ENCODE measurements at places on chromosomes 1 and 21.

GRCh38 chr1:207084232-207084631 lies 4.4 kb upstream of the C4BPB start:
- no peak for DNase-seq

DNA sequence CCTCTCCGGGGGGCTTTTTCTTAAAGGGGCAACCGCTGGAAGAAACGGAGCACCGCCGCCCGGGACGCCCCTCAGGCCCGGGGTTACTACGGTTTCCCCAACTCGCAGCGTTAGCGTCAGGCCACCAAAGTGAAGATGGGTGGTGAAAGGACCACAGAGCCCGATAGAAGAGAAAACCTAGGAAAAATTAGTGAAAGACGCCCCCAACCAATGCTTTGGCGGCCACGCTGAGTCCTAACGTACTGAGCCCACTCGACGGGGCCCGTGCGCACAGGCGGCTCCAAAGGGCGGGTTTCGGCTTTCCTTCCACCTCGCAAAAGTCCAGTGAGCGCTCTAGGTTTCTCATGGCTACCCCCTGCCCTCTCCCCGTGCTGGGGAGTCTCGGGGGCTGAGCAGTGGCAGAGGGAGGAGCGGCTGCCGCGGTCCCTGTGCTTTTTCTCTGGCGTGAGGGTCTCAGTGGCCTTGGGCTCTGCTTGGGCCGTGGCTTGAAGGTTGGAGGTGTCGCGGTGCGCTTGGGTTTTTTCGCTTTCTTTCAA lies 12.2 kb upstream of the SPEN start:
- no peak for DNase-seq

DNA sequence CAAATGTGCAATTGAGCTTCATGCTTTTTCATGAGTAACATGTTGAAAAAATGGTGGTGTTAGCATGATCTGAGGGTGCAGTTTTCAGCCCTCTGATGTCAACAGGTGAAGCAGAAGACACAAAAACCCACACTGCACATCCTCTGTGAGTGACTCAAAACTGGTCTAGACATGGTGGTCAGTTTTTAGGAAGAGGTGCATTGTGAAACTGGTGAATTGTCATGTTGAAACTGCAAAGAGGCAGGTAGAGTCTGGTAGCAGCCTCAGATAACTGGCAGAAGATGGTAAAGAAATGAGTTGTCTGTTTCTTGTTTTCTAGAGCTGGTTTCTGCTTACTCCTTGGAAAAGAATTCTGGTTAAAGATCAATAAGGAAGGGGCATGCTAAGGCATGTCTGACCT lies 97.3 kb upstream of the HMCN1 start:
- no peak for DNase-seq

DNA sequence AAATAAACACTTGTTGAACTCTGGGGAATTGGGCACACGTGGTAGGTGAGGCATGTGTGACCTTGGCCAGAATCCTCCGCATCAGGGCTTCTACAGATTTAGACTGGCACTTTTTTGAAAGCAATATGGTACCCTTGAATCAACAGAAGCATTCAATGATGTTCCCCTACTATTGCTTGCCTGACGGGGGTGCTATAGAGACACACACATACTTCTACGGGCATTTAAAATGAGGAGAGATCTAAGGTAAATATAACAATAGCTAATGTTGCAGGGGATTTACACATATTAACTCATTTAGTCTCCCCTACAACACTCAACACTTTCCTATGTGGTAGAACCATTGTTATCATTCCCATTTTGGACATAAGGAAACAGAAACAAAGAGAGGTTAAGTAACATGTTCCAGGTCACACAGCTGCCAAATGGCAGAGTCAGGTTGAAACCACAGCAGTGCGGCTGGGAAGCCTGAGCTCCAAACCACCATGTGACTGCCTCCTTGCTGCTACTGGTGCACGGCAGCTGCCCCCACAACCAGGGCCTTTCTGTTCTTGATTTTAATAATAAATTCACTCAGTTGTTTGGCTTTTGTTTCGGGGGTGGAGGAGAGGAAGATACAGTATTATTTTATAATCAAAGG lies 147.4 kb downstream of the ZNF281 start:
- peak; percentile 35 for DNase-seq

DNA sequence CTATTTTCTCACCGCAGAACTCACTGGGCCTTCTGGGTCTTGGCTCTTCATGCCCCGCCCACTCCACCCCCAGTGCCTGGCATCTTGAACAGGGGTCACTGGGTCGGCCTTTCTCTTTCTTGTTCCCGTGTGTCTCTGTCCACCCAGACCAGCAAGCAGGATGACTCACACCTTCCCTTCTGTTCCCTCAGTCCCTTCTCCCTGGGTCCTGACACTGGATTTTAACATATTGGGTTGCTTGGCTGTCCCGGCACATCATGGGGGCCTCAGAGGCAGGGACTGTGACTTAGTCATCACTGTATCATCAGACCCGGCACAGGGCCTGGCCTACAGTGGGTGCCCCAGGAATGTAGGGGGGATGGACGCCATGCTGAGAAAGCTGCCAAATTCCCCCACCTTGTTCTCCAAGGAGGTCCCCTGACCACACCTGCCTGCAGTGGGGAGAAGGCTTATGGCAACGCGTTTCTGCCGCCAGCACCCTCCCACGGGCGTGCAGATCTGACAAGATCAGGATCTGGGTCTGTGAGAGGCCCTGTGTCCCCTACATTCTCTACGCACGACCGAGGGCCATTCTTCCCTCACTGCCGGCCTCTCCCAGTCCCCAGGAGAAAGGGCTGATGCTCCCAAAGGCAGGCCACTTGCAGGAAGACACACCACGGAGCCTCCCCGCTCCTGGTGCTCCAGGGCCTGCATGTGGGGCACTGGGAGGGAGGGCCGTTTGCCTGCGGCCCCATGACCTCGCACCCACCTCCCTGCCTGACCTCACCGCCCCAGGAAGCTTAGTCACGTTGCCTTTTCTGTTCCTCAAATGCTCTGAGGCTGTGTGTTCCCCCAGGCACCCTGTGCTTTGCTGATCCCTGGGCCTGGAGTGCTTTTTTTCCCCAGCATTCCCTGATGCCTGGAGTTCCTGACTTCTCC lies 157.2 kb upstream of the TMEM51 start:
- no peak for DNase-seq

DNA sequence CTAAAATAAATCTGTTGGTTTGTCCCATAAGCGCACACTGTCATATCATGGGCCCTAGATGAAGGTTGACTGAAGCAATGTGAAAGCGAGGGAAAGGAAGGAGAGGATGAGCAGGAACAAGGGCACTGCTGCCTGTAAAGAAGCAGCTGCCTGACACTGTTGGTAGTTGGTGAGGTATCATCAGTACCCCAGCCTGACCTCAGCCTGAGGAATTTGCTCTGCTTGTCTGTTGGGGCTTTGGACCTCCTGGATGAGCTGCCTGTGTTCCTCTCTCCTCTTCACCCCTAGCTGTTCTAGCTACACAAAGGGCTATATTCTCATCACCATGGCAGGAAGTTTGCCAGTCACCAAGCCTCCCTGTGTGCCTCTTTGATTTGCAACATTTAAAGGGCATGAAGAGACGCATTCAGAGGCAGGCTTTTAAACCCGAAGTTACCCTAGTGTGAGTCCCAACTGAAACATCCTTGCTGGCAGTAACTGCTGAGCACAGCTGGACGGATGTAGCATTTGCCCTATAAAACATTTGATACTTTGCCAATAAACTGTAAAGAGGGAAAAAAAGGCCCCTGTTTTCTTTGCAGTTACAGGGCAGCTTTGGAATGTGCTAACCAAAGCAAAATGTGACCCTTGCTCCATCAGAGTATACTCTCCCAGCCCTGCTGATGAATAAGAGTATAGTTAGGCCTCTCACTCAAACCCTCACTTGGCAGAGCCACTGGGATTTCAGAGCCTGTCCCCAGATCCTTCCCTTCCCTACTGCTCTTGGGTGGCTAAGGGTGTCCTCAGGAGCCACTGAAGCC lies 22.2 kb upstream of the SPATA6 start:
- DNase-seq, result peak; percentile 9

DNA sequence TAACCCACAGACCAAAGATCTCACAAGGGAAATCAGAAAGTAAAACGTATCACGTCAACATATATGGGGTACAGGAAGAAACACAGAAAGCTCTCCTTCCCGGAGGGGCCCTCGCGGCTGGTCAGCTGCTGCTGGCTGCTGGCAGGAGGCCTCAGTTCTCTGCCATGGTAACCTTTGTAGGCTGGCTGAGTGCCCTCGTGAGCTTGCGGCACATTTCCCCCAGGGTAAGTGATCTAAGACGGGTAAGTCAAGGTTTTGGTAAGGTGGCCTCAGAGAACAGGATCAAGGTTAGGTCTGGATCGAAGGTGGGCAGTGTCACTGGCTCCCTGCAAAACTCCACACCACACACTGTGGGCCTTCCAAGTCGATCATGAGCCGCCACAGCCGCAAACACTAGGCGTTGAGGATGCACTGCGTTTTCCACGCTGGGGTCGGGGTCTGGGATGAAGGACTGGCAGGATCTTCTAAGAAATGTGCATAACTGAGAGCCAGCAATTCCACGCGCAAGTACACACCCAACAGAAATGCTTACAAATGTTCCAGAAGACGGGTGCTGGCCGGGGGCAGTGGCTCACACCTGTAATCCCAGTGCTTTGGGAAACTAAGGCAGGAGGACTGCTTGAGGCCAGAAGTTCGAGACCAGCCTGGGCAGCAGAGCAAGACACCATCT lies 33.9 kb downstream of the WDR4 start:
- no peak for DNase-seq

DNA sequence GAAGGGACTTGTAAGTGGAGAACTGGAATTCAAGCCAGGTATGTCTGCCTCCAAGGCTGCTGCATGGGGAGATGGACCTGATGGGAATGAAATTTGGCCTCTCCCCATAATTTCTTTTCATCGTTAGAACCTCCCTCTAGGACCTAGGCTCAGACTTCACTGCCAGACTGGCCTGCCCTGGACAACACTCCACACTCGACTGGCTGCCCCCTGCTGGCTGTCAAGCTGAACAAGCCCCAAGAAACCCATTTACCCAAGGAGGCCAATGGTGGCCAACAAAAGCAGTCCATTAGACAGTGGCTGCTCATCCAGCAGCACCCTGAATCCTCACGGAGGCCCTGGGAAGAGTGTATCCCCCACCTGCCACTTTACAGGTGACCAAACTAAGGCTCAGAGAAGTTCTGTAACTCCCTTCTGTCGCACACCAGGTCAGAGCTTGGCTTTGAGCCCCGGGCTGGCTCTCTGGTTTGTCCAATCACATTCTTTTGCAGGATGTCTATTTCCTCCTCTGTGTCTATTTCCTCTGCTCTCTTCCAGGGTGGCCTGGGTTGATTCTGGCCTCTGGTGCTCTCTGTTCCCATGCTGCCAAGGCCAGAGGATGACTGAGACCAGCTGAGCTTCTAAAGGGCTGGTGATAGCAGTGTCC lies 3.8 kb downstream of the RNF186 start:
- DNase-seq, result peak; percentile 80

All from GM23338 (cell line).